ENCODE measurements at places on chromosomes 12 and 14. TPM values are rescaled to one million over a fixed set of nuclear protein-coding genes. Genes with fewer than 3 reads are reported as not detected.

DNA sequence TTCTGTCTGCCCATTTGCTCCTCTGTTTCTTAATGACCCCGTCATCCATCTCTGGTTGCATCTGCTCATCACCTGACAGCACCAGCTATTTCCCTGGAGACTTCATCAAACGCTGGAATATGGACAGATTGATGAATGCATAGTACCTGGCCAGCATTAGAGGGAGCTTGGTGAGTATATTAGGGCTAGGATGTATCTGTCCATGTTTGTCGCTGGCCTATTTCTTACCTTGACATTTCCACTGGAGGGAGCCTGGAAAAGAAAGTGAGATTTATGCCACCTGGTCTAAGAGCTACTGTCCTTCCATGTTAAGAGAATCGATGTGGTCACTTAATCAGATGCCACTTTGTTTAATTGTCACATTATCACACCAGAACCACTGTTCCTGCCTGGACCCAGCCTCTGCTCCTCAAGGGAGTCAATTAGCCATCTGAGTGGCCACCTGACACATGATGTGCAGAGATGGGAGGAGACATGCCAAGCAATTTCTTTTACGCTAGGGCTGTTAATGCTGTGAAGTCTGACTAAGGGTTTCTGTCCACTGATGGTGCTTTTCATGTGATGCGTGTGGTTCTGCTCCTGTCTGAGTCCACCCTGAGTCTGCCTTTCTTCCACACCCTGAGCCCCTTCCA, 75.3 kb upstream of the SFSWAP start:
- no peaks in the 10 kb centered on the region for H3K4me1 ChIP-seq
- no peaks in the 10 kb centered on the region for H3K36me3 ChIP-seq

GRCh38 chr12:131505561-131505960, 205.3 kb upstream of the SFSWAP start:
- no peak overlapping the region for H3K4me3 ChIP-seq
- H3K27me3 ChIP-seq: no peaks in the 10 kb centered on the region
- DNase-seq: no peak
- H3K27ac ChIP-seq: no peak overlapping the region
- peaks cover 4% of the 10 kb centered on the region for H3K4me1 ChIP-seq

- peak overlapping the region; percentile 49 for H3K4me3 ChIP-seq
- H3K4me1 ChIP-seq: no peaks in the 10 kb centered on the region
- H3K27ac ChIP-seq: no peak overlapping the region
- no peak for DNase-seq
Observed at GRCh38 chr12:42588524-42589464, 752 bp downstream of the PRICKLE1 start.

GRCh38 chr12:103249607-103250006, 246.2 kb downstream of the C12orf42 start:
- no peak for DNase-seq
- H3K4me3 ChIP-seq: no peak overlapping the region
- no peaks in the 10 kb centered on the region for H3K4me1 ChIP-seq
- no peaks in the 10 kb centered on the region for H3K27me3 ChIP-seq
- no peaks in the 10 kb centered on the region for H3K36me3 ChIP-seq

DNA sequence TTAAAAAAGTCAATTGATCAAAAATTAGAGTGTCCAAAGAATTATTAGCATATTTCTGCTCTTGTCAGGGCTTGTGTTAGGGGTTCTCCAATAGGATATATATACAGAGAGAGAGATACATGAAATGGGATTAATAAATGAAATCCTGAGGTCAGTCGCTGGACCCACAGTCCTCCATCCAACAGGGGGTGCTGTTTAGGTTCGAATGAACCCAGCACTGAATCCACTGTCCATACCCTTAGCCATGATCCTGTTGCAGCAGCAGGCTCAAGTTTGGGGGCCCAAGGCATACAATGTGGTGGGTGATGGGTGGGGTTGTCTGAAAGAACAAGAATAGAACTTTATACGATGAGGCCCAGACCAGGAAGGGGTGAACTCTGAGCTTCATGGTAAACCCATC, 780 bp upstream of the MYO1H start:
- no peaks in the 10 kb centered on the region for H3K4me1 ChIP-seq
- no peaks in the 10 kb centered on the region for H3K27me3 ChIP-seq
- H3K27ac ChIP-seq: no peak overlapping the region
- DNase-seq: no peak
- H3K4me3 ChIP-seq: no peak overlapping the region
- H3K36me3 ChIP-seq: no peaks in the 10 kb centered on the region

DNA sequence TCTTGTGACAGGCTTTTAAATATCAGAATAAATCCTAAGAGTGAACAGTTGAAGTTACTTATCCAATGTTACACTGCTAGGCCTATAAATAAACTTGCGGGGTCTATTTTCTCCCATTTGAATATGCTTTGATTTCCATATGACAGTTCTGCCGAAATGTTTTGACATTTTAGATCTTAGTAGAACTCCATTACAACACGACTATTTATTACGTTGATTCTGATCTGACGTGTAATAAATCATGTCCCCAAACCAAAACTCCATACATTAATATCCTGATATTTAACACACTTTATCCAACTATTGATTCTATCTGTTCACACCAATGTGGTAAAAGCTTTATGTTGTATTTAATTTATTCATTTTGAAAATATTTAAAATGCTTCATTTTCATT, 16.1 kb upstream of the NEMF start:
- peaks cover 18% of the 10 kb centered on the region for H3K4me1 ChIP-seq
- no peaks in the 10 kb centered on the region for H3K36me3 ChIP-seq

DNA sequence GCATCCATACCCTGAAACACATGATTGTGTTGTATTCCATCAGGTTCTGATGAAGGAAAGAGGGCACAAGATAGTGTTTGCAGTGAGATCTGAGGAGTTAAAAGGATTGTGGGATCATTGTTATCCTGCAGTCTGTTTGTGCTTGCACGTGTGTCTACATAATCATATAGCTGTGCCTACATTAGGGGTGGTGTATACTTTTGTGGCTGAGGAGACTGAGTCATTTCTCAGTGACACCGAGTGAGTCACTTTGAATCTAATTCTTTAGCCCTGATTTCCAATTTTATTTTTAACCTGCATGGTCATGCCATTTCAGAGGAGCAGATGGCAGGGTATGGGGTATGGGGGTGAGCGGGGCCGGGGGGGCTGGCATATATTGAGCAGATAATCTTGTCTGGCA, 133.2 kb downstream of the ANO4 start:
- H3K27me3 ChIP-seq: no peaks in the 10 kb centered on the region
- no peak for DNase-seq
- H3K36me3 ChIP-seq: no peaks in the 10 kb centered on the region

- peaks cover 19% of the 10 kb centered on the region for H3K27me3 ChIP-seq
- no peak overlapping the region for H3K4me3 ChIP-seq
- no peaks in the 10 kb centered on the region for H3K4me1 ChIP-seq
Observed at GRCh38 chr14:30873308-30874119, 845 bp upstream of the COCH start.

DNA sequence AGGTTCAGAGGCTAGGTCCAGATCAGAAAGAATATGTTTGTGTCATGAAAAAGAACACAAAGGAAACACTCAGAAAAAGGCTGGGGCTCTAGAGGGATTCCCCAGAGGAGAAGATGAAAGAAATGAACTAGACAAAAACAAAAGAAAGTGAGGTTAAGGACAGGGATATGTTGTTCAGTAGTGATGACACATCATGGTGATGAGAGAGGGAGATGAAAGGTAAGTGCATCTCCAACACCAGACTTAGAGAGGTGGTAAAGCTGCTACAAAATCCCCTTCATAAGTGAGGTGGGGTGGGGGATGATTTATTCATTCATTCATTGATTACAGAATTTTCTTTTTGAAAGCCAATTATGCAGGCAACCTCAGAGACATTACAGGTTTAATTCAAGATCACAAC, 19.6 kb upstream of the SLC8A3 start:
- no peak overlapping the region for H3K4me3 ChIP-seq
- no peaks in the 10 kb centered on the region for H3K4me1 ChIP-seq
- H3K27me3 ChIP-seq: no peaks in the 10 kb centered on the region
- H3K27ac ChIP-seq: no peak overlapping the region

DNA sequence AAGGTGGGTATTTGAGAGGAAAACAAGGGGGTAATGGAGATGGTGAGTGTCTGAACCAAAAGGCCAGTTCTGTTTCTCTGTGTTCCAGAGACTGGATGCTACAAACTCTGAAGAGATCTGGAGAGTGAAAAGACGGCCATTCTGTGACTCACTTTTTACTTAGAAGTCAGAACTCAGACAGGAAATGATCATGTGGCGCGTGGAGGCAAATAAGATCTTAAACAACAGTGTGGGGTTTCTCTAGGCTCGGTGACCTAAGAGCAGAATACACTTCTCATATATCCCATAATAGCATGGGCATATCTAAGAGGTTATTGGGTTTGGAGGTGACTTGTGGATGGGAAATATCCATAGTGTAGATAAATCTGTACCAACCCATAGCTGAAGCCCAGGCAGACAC, 463.5 kb downstream of the TMEM132D start:
- no peaks in the 10 kb centered on the region for H3K36me3 ChIP-seq
- no peak overlapping the region for H3K4me3 ChIP-seq
- no peaks in the 10 kb centered on the region for H3K27me3 ChIP-seq
- no peak overlapping the region for H3K27ac ChIP-seq

GRCh38 chr12:45587877-45588533, 141.5 kb upstream of the ARID2 start:
- H3K4me3 ChIP-seq: no peak overlapping the region
- H3K27ac ChIP-seq: no peak overlapping the region

- H3K4me3 ChIP-seq: no peak overlapping the region
- no peaks in the 10 kb centered on the region for H3K4me1 ChIP-seq
- H3K36me3 ChIP-seq: no peaks in the 10 kb centered on the region
- DNase-seq: no peak
Observed at GRCh38 chr14:66085665-66086064, 400.5 kb upstream of the CCDC196 start.

GRCh38 chr14:99163446-99163845, 108.6 kb downstream of the BCL11B start:
- H3K27ac ChIP-seq: no peak overlapping the region
- no peaks in the 10 kb centered on the region for H3K4me1 ChIP-seq
- no peaks in the 10 kb centered on the region for H3K36me3 ChIP-seq
- no peak for DNase-seq
- H3K27me3 ChIP-seq: no peaks in the 10 kb centered on the region

DNA sequence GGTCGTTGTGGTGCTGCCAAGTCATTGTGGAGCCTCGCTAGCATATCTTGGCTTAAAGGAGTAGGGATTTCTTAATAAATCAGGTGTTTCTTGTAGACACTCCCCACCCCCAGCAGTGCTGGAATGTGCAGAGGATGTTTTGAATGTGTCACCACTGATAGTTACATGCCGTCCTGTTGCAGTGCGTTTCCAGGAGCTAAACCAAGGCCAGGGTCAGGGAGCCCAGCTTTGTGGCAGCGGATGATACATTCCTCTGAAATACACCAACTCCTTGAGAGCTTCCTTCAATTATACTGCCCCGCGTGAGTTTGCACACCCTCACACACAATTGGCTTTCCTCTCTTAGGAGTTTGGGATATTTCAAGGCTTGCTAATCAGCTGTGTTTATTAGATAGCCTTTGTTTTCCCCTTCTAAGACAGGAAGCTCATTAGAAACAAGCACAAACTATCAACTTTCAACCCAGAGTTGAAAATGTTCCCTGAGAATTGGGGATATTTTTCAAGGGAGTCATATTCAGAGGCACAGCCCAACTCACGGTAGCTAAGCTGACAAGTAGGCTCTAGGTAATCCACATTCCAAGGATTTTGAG, 154.9 kb downstream of the C12orf75 start:
- peaks cover 3% of the 10 kb centered on the region for H3K27me3 ChIP-seq
- no peaks in the 10 kb centered on the region for H3K4me1 ChIP-seq
- no peaks in the 10 kb centered on the region for H3K36me3 ChIP-seq
- DNase-seq: no peak

GRCh38 chr14:37970696-37971095, 237.0 kb upstream of the SSTR1 start:
- H3K4me3 ChIP-seq: no peak overlapping the region
- H3K36me3 ChIP-seq: no peaks in the 10 kb centered on the region
- no peaks in the 10 kb centered on the region for H3K4me1 ChIP-seq

DNA sequence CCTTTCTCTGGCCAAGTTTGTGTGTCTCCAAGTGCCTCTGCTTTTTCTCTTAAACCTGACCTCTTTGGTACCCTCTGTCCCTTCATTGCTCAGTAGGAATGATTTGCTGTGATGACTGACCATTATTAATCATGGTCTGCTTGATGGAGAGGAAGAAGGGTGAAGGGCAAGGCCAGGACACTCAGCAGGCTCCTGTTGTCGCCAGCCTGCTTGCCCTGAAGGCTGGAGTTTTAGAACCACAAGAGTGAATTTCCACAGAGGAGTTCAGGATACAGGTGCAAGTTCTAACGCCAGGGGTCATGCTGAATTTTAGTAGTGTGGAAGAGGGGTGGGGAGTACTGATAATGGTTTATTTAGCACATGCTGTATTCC, 2.8 kb upstream of the ITGA5 start:
- H3K4me3 ChIP-seq: no peak overlapping the region
- H3K27me3 ChIP-seq: peaks cover 20% of the 10 kb centered on the region
- no peak for DNase-seq
- H3K36me3 ChIP-seq: no peaks in the 10 kb centered on the region
- H3K4me1 ChIP-seq: peaks cover 35% of the 10 kb centered on the region

The APOLD1 gene
- total RNA-seq: 0.82 TPM

The KRT71 gene
- total RNA-seq: not detected

The RASSF3 gene
- 167 TPM for total RNA-seq

The CLEC1B gene
- not detected for total RNA-seq

The SLCO1B1 gene
- not detected for total RNA-seq

All from T-cell (primary cell).